ENCODE measurements at places on chromosomes 1 and 21.

GRCh38 chr1:24955779-24956365 lies 25.8 kb upstream of the RUNX3 start:
- DNase-seq, result no peak

DNA sequence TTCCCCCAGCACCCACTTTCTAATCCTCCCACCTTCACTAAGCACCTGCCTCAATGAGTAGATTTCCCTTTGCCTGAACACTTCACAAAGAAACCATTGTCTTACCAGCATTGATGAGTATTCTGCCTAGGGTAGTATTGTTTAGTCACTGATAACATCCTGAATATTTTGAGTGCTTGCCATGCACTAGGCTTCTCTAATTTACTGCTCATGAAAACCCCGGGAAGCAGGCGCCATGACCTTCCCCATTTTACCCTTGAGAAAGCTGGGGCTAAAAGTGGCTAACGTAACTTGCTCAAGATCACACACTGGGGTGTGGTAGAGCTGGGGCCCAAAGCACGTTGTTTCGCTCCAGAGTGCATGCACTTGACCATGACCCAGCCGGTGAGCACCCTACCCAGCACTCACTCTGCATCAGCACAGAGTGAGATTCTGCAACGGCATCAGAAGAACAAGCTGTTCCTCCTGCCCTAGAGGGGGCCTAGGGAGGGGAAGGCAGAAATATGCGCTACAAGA lies 10.6 kb upstream of the F3 start:
- DNase-seq, result no peak

GRCh38 chr1:213661302-213661701 lies 326.5 kb upstream of the PROX1 start:
- no peak for DNase-seq

- no peak for DNase-seq
Measured at GRCh38 chr1:34977858-34978257, 7.3 kb downstream of the TMEM35B start.

GRCh38 chr1:36128126-36128904 lies 3.3 kb upstream of the COL8A2 start:
- DNase-seq, result no peak

GRCh38 chr21:31644643-31645042 lies 14.8 kb upstream of the SOD1 start:
- DNase-seq, result no peak

- no peak for DNase-seq
Measured at GRCh38 chr1:41914516-41914915, 4.2 kb downstream of the HIVEP3 start.

GRCh38 chr1:210828996-210829596 lies 304.9 kb downstream of the KCNH1 start:
- no peak for DNase-seq

DNA sequence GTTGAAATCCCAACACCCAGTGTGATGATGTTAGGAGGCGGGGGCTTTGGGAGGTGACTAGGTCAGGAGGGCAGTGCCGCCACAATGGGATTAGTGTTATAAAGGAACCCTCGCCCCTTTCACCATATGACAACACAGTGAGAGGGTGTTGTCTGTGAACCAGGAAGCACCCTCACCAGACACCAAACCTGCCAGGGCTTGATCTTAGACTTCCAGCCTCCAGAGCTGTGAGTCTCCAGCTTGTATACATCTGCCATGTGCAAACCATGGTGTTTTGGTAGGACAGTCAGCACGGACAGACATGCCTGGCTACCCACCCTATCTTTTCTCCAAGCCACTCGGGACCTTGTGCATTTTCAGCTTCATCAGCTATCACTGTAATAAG lies 4.0 kb downstream of the TRIM11 start:
- no peak for DNase-seq

DNA sequence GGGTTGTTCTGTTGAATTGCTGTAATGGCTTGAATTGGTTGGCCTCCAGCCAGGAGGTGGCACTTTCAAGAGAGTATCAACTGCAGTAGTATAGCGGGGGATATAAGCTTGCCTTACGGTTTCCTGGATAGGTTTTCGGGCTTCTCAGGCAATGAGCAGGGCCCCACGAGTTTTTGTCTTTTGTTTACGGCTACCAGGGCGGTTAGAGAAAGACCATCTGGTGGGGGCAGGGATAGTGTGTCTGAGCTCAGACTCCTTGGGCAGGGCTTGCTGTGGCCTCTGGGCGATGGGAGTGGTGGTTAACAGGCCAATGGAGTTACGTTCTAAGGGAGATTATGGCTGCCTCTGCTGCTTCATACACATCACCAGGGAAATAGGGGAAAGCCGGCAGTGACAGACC lies 62.8 kb downstream of the DTL start:
- no peak for DNase-seq

GRCh38 chr1:169119405-169119804 lies 12.9 kb downstream of the ATP1B1 start:
- DNase-seq, result no peak

DNA sequence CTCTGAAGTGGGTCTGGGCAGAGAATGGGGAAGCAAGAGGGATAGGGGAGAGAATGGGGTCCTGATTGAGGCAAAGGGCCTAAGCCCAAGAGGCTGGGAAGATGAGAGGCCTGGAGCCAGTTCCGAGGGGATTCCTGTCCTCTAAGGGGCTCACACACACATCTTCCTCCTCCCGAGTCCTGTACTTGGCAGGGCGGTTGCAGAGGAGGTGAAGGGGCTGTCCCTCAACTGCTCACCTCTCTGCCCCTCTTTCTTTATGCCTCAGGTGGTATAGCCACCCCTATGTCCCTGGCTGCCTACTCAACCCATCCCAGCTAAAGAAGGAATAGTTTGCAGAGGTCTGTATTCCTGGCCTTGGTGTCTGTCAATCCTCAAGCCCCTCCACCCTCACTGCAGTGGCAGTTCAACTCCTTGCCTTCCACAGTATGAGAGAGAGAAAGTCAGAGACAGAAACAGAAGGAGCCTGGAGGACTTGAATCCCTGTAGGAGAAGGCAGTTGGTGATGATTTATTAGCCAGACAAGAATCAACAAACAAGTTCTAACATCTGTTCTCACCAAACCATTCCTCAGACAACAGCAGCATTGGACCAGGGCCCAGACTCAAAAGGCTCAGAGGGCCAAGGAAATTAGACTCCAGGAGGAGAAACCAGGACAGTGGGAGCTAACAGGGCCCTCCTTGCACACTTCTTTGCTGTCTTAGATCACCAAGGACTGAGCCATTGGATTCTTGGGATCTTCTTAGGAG lies 10.7 kb downstream of the SH2D2A start:
- DNase-seq, result no peak

DNA sequence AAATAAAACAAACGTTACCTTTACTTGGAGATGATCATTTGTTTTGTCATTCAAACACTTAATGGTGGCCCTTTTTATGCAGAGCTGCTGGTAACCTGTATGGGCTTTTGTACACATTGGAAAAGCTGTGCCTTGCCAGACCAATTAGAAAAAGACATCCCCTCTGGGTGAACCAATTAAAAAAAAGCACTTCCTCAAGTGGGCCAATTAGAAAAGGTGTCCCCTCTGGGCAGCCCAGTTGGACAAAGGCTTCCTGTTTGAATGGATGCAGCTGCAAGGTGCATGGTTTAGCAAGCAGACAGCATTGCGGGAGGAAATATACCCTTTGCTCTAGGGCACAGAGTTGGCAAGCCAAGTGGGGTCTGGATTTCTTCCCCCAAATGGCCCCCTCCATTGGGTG lies 21.6 kb downstream of the HUNK start:
- no peak for DNase-seq

DNA sequence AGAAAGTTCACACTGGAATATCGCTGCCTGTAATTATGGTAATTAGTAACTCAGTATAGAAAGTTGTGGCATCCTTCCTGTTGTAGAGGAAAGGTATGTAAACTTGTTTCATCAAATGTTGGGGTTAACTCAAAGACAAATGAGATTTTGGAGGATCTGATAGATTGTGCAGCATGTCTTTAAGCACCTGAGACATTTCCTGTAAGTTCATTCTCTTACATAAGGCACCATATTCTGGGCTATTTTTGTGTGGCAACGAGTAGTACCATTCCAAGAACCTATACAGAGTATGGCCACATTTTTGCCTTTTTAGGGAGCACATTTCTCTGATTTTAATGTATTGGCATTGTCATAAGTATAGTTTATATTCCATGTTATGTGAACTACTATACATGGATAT lies 88.8 kb downstream of the CDC14A start:
- DNase-seq, result no peak

- no peak for DNase-seq
Measured at GRCh38 chr1:58886611-58887010, 102.8 kb upstream of the JUN start.

DNA sequence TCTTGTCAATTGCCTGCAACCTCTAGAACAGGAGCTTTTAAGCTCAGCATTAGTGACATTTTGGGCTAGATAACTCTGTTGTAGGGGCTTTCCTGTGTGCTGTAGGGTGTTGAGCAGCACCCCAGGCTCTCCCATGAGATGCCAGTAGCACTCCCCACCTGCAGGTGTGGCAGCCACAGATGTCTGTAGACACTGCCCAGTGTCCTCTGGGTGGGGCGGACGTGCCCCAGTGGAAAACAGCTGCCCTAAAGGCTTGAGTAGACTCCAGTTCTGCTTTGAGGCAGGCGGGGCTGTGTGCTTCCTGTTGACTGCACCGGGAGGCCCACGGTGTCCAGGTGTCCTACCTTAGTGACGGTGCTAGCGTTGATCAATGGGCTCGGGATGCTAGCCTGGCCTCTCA lies 16.9 kb upstream of the PWP2 start:
- DNase-seq, result no peak

- peak; percentile 1 for DNase-seq
Measured at GRCh38 chr1:34460193-34460592, 283.5 kb downstream of the C1orf94 start.

DNA sequence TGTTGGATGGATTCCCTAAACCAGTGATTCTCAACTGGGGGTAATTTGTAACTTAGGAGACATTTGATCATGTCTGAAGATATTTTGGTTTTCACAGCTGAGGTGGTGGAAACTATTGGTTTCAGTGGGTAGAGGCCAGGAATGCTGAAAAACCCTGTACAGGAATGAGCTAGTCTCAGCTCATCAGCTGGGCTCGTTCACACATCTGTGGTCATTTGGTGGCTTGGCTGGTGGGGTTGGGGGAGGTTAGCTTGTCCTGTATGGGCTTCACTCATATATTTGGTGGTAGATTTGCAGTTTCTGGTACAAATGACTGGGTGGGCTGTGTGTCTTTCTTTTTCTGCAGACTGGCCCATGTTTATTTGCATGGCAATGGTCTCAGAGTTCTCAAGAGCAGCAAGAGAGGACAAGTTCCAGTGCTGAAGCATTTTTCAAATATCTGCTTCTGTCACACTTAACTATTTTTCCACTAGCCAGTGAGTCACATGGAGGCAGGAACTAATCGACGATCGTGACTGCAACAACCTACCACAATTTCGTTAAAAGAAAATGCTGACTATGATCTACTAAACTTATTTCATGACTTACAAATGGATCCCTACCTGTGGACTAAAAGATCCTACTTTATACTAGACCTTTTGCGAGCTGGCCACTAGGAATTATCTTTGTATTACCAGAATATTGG lies 321.7 kb upstream of the PLXNA2 start:
- DNase-seq, result no peak
